Tongue (tissue), 3 donors: ENCODE measurements at places on chromosomes 2 and 18.

DNA sequence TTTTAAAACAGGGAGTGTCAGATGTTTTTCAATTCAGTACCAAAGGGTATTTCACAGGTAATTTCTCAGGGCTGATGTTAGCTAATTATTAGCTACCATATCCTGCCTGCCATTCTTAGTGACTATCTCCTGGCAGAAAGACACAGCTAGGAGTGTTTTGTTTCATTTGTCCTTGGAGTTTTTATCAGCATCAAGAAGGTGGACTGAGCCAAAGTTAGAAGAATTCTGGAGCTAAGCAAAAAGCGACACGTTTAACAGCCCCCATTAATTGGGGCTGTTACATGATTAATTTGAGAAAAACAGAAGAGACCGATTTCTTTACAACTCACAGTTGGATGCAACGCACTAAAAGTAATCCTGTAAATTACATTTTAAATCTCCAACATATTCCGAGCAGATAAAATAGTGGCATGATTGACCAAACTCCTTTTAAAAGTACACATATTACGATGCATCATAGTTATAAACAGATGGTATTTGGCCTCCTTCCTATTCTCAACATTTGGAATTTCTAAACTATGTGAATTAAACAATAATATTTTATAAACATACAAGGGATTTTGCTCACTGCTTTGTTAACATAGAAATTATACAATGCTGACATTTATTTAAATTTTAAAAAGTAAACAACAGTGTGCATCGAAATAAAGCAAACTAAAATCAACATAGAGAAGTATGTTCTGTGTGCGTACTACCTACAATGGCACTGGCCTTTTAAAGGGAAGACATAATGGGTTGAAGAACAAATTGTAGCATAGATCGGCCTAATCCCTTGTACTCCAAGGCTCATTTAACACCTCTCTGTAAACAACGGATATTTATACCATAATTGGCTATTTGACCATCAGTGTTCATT, 585.1 kb downstream of the ZEB2 start:
- no peak for DNase-seq

DNA sequence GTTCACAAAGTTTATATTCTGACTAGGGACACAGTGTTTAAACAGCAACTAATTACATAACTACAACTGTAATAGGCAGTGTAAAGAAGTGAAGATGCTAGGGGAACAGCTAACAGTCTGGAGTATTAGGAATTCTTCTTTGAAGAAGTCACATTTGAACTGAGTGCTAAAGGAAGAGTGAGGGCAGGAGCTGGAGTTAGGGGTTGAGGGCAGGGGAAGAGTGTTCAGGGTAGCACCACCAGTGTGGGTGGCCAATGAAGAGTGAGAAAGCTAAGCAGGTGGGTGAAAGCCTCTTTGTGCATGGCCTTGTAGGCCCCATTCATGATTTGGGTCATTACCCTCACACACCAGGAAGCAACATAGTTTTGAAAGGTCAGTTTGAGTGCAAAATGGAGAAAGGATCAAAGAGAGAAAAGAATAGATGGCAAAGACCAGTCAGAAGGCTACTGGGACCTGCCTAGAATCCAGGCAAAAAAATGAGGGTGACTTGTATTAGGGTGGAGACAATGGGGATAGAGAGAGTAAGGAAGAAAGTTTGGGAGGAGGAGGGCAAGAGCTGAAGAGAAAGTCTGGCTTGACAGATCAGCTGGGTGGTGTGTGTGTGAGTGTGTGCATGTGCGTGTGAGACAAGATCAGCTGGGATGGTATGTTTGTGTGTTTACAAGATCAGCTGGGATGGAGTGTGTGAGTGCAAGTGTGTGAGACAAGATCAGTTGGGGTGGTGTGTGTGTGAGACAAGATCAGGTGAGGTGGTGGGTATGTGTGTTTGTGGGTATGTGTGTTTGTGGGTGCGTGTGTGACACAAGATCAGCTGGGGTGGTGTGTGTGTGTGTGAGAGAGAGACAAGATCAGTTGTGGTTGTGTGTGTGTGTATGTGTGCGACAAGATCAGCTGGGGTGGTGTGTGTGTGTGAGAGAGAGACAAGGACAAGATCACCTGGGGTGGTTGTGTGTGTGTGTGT, 43.6 kb upstream of the AGPS start:
- no peak for DNase-seq

GRCh38 chr18:8337211-8337610, 272.0 kb upstream of the RAB12 start:
- DNase-seq: no peak

DNA sequence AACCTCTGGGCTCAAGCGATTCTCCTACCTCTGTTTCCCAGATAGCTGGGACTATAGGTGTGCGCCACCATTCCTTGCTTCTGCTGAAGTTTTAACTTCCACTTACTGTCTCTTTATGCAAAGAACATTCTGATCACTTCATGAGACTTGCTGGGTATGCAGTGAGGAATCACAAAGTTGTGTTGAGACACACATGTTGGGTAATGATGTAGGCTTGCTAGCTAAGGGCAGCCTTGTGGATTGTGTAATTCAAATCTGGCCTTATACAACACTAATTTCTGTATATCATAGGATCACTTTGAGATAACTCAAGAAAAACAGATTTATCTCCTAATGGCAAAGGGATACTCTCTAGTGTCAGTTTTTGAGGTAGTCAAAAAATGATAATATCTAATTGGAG, 24.2 kb downstream of the XRCC5 start:
- no peak for DNase-seq

- peak; percentile 48 for DNase-seq
Measured at GRCh38 chr2:99707592-99707991, 217.8 kb upstream of the REV1 start.

GRCh38 chr2:9407363-9407811, 15.9 kb downstream of the ITGB1BP1 start:
- no peak for DNase-seq

- DNase-seq: peak; percentile 94
Measured at GRCh38 chr2:173866874-173867618, 98.1 kb downstream of the SP3 start.

- DNase-seq: peak; percentile 19
Measured at GRCh38 chr2:84435345-84436025, 23.6 kb downstream of the SUCLG1 start.

- DNase-seq: no peak
Measured at GRCh38 chr2:167423731-167424130, 535.5 kb downstream of the XIRP2 start.

DNA sequence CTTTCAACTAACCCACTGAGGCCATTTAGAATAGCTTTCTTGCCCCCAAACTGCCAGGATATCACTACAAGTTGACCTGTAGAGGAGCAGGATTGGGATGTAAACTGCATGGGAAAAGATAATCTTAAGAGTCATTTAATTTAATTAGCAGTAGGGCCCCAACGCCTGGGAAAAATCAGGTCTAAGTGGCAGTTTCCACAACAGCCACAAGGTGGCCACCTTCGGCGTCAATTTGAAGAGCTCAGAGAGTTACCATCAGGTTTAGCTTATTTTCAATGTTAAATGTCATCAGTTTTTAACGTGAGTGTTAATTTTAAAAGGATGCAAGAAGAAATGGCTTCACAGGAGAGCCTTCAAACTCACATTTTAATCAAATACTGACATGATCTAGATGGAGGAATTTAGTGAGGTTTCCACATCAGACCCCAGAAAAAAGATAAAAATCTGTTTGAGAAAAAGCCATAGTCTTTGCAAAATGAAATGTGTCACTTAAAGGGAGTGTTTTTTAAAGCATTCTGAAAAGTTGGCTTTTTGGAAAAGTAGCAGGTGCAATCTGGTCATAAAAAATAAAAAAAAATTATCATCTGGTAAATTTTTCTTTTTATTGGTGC, 77.3 kb upstream of the UPP2 start:
- DNase-seq: peak; percentile 69

DNA sequence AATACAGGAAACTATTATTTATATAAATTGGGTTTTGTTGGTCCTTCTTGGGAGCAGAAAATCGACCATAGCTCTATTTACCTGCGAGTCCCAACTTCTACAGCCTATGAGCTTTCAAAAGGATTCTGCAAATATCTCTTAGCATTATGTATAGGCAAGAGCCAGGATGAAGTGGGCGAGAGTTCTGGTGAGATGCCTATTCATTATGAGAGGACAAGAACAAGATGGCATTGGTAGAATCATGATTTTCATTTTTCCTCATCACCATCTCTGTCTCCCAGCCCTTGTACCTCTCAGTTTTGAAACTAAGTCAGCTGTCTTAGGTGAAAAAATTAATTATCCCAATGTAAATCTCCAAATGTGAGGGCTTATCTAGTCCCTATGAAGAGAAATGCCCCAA, 25.0 kb downstream of the WIPF1 start:
- no peak for DNase-seq

DNA sequence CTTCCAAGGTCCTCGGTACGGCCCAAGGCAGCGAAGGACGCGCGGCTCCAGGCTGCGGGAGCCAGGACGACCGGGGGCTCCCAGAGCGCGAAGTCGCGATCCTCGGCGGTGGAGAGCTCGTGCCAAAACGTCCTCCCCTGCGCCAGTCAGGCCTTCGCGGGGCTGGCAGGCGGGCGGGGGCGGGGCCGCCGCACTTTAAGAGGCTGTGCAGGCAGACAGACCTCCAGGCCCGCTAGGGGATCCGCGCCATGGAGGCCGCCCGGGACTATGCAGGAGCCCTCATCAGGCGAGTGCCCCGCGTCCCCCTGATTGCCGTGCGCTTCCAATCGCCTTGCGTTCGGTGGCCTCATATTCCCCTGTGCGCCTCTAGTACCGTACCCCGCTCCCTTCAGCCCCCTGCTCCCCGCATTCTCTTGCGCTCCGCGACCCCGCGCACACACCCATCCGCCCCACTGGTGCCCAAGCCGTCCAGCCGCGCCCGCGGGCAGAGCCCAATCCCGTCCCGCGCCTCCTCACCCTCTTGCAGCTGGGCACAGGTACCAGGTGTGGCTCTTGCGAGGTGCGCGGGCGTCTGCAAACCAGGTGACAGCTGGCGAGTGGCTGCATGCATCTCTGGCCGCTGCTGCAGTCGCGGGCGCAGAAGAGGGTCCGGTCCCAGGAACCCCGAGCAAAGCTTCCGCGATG, at the start of gene CIDEA:
TSS of gene CIDEA (plus strand) at position 226 of the 684 bp plus-strand sequence. CDS start at position 249, 23 bp downstream.
- peak; percentile 46 for DNase-seq

DNA sequence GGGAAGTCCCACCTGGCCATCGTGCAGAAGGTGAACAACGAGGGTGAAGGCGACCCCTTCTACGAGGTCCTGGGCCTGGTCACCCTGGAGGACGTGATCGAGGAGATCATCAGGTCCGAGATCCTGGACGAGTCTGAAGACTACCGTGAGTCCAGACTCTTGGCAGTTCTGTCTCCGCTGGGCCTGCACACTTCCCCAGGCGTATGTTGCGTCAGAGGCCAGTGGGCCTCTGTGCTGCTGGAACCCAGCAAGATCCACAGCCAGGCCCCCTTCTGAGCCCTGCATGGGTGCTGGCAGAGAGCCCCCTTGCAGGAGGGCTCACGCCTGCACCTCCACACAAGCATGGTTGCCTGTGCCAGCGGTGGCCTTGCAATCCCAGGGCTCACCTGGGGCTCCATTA, 9.0 kb downstream of the CNNM3 start:
- DNase-seq: no peak

DNA sequence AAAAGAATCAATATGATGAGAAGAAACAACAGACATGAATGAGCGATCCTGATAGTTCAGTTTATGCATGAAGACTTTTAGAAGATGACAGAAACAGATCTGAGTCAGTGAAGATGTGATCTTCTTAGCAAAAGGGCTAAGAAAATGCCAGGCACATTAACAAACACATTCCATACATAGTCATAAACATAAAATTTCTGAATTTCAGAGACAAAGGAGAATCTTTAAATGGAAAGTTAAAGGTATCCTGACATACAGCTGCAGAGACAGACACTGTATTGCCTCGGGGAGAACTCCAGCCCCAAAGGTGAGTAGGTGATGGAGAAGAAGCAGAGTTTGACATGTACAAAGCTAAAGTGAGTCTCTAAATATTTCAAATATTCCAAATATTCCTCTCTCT, 40.6 kb upstream of the FN1 start:
- DNase-seq: no peak

DNA sequence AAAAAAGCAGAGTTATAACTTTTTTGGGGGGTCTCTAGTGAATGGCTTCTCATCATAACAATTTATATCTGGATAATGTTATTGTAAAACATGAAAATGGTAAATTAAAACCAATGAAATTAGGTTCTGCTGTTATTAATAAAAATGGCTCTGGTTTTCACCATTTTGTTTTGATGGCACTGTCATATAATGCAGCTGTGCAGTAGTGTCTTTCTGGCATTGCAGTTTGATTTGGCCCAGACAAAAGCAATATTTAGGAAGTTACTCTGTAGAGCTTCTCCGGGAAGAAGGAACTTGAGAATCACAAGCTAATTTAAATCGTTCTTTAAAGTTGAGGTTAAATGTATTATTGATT, 15.1 kb upstream of the NT5C1B start:
- no peak for DNase-seq

DNA sequence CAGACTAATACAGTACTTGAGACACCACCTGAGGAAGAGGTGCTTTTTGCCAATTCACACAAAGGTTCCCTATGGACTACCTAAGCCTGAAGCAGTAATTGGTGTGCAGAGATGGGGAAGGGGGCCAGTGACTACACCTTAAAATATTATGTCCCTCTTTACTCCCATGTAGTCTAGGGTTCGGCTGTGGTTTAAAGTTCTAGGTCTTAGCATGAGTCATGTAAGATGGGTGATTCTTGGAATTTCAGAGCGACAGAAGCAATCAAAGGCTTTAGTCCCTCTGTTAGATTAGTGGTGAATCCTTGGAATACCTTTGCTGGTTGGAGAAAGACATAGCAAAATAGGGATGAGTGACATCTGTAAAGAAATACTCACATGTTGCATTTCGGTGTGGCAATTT, 14.3 kb upstream of the CCDC85A start:
- no peak for DNase-seq

GRCh38 chr2:150370561-150370960, 116.9 kb downstream of the RND3 start:
- no peak for DNase-seq

DNA sequence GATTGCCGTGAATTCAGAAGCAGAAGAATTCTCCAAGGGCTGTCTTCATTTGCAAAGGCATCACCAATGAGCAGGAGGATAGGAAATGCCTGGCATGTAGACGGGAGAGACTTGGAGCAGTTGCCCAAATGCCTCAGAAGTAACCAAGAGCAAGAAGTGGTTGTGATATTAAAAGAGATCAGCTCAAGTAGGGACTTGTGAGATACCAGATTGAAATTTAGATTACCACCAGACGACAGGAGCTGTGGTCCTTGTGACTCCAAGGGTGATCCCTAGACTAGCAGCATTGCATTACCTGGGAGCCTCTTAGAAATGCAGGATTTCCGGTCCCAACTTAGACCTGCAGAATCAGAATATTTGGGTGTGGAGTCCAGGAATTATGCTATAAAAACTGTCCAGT, 228.6 kb upstream of the EPAS1 start:
- no peak for DNase-seq
